ENCODE measurements at places on chromosomes 16 and 17. TPM values are rescaled to one million over a fixed set of nuclear protein-coding genes. Genes with fewer than 3 reads are reported as not detected.

Gene TBC1D3G
- total RNA-seq, result not detected

Gene KRTAP2-1
- not detected for total RNA-seq

Gene KCNJ16
- total RNA-seq, result not detected

Gene JUP
- 15.7 TPM for total RNA-seq

Gene IRX5
- total RNA-seq, result 9.3 TPM

Gene TP53TG3F
- total RNA-seq, result not detected

Gene LPCAT2
- total RNA-seq, result 8.2 TPM

Gene GAS2L2
- not detected for total RNA-seq

Gene PFAS
- total RNA-seq, result 163 TPM

- peaks cover 3% of the 10 kb centered on the region for H3K36me3 ChIP-seq
- no peak overlapping the region for H3K27ac ChIP-seq
- H3K4me1 ChIP-seq, result no peaks in the 10 kb centered on the region
- no peaks in the 10 kb centered on the region for H3K27me3 ChIP-seq
Observed at GRCh38 chr17:21535686-21536375, 156.5 kb upstream of the KCNJ18 start.

DNA sequence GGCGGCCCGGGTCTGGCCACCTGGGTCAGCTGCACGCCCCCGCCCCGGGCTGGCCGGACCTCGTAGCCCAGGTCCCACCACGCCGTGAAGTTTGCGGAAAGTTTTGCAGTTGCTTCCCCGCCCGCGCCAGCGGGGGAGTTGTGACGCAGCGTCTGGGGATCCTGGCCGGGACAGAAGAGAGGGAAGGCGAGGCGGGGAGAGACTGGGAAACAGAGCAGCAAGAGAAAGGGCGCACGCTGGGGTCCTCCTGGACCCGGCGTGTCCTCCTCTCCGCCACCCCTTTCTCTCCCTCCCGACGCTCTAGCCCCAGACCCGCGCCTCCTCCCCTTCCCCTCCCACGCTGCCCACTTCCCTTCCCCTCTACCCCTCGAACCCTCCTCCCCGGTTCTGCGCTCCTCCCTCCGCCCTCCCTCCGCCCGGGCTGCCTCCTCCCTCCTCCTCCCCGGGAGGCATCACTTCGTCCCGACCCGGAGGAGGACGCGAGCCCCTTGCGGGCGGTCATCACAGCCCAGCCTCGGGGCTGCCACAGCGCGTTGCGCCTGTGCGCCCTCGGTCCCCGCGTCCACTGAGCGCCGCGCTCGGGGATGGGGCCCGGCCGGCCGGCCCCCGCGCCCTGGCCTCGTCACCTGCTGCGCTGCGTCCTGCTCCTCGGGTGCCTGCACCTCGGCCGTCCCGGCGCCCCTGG, at the start of gene MRC2:
TSS of gene MRC2 (plus strand) at position 452 of the 685 bp plus-strand sequence. CDS start at position 585, 133 bp downstream.
- no peaks in the 10 kb centered on the region for H3K36me3 ChIP-seq
- no peaks in the 10 kb centered on the region for H3K27me3 ChIP-seq
- peak within 1 kb of the TSS; percentile 88 for H3K4me3 ChIP-seq
- H3K27ac ChIP-seq, result peak within 1 kb of the TSS; percentile 90
- peak; percentile 80 for DNase-seq
- peaks cover 25% of the 10 kb centered on the region for H3K4me1 ChIP-seq

GRCh38 chr16:4015275-4016004, 100.8 kb downstream of the ADCY9 start:
- no peak for DNase-seq
- no peaks in the 10 kb centered on the region for H3K27me3 ChIP-seq
- H3K4me1 ChIP-seq, result peaks cover 27% of the 10 kb centered on the region
- no peak overlapping the region for H3K4me3 ChIP-seq
- no peaks in the 10 kb centered on the region for H3K36me3 ChIP-seq
- H3K27ac ChIP-seq, result no peak overlapping the region

DNA sequence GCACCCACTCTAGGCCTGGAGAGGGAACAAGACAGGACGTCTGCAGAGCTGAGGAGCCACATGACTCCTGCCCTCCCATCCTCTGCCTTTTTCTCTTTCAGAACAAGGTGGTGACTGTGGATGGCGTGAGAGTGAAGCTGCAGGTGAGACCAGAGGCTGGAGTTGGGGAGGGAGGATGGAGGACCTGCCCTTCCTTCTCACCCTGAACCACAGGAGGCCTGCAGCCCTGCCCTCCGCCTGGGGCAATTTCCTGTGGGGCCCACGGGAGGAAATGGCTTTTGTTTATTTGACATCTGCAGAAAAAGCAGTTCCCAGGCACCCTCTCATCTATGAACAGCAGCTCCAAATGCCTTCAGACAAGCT, 5.1 kb downstream of the RAB37 start:
- peaks cover 19% of the 10 kb centered on the region for H3K4me1 ChIP-seq
- no peak overlapping the region for H3K27ac ChIP-seq
- H3K4me3 ChIP-seq, result no peak overlapping the region
- H3K36me3 ChIP-seq, result no peaks in the 10 kb centered on the region
- peaks cover 24% of the 10 kb centered on the region for H3K27me3 ChIP-seq
- DNase-seq, result no peak

GRCh38 chr16:4511441-4512082, 27.0 kb downstream of the CDIP1 start:
- H3K27ac ChIP-seq, result no peak overlapping the region
- peaks cover 28% of the 10 kb centered on the region for H3K36me3 ChIP-seq
- H3K4me3 ChIP-seq, result no peak overlapping the region
- peak; percentile 60 for DNase-seq
- no peaks in the 10 kb centered on the region for H3K4me1 ChIP-seq

DNA sequence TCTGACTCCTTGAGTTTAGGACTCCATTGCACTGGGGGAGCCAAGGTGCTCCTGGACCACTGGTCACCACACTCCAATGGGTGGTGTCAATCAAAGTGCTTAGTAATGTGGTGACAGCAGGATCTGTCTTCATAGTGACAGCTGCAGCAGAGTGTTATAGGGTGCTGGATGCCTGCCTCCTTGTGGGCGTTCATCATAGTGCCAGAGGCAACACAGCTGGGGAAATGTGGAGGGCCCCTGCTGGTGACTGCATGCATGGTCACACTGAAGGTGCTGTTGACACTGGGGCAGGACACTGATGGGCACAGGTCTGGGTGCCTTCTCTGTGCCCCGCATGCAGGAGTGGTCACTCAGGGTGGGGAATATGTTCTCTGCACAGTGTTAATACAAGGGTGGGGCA, 177.5 kb upstream of the CDH8 start:
- no peak overlapping the region for H3K27ac ChIP-seq
- no peaks in the 10 kb centered on the region for H3K27me3 ChIP-seq
- no peaks in the 10 kb centered on the region for H3K36me3 ChIP-seq
- H3K4me1 ChIP-seq, result no peaks in the 10 kb centered on the region

DNA sequence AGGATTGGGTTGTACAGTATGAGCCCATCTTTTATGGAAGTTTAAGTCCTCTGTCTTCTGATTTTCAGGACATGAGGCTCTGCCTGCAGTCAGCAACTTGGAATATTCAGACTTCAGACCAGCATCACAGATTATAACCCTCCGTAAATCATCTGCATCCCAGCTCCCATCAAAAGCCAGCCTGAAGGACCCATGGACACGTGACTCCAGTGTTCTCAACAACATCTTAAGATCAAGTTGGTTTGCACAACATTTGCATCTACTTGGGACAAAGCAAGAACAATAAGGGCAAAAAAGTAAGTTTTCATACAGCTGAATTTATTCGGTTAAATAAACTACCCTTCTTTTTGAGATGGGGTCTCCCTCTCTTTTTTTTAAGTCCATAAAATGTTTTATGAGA, 12.7 kb downstream of the TMC5 start:
- DNase-seq, result no peak
- no peak overlapping the region for H3K27ac ChIP-seq
- no peaks in the 10 kb centered on the region for H3K36me3 ChIP-seq
- no peak overlapping the region for H3K4me3 ChIP-seq
- H3K4me1 ChIP-seq, result no peaks in the 10 kb centered on the region

DNA sequence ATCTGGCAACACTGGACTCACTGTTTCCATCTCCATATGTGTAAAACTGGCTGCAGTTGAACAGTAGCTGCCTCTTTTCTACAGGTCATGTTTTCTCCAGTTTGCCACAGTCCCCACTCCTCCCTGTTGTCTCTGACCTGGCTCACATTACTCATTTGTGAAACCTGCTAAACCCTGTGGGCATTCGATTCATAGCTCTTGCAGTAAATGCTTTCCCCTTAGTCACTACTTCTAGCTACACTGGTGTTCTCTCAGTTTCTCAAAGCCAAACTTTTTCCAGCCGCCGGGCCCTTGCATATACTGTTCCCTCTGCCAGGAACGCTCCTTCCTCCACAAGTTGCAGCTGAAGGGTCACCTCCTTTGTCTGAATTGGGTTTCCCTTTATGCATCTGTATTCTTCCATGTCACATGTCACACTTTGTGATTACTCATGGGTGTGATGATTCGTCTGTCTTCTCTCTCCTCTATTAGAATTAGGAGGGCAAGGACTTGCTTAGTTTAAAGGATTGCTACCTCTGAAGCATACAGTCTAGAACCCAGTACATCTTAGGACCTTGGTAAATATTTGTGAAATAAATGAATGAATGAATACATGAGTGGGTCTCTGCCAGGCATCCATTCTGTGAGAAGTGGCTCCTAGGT, 15.0 kb upstream of the MT4 start:
- no peaks in the 10 kb centered on the region for H3K36me3 ChIP-seq
- H3K4me3 ChIP-seq, result no peak overlapping the region
- no peaks in the 10 kb centered on the region for H3K4me1 ChIP-seq
- H3K27ac ChIP-seq, result no peak overlapping the region
- peaks cover 8% of the 10 kb centered on the region for H3K27me3 ChIP-seq

DNA sequence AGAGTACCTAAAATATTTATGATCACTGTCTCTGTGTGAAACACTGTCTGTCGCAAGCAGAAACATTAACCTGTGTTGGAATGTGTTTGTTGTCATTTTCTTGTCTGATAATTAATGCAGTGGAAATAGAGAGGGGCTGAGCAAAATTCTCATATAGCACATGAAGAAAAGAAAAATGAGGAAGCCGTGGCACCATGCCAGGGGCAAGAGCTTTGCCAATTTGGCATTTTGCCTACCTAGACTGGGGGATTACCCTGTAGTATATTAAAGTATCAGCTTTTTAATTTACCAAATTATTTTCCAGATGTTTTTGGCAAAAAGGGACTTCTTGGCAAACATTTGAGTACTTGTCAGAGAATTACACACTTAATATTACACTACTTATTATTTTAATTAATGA, 1326.6 kb upstream of the GOT2 start:
- no peak overlapping the region for H3K27ac ChIP-seq
- H3K36me3 ChIP-seq, result no peaks in the 10 kb centered on the region
- peaks cover 8% of the 10 kb centered on the region for H3K27me3 ChIP-seq
- peak; percentile 4 for DNase-seq
- H3K4me3 ChIP-seq, result no peak overlapping the region

- H3K4me3 ChIP-seq, result no peak overlapping the region
- peak; percentile 1 for DNase-seq
- H3K4me1 ChIP-seq, result no peaks in the 10 kb centered on the region
- H3K27ac ChIP-seq, result no peak overlapping the region
Observed at GRCh38 chr17:34163646-34164045, 91.4 kb upstream of the CCL2 start.

DNA sequence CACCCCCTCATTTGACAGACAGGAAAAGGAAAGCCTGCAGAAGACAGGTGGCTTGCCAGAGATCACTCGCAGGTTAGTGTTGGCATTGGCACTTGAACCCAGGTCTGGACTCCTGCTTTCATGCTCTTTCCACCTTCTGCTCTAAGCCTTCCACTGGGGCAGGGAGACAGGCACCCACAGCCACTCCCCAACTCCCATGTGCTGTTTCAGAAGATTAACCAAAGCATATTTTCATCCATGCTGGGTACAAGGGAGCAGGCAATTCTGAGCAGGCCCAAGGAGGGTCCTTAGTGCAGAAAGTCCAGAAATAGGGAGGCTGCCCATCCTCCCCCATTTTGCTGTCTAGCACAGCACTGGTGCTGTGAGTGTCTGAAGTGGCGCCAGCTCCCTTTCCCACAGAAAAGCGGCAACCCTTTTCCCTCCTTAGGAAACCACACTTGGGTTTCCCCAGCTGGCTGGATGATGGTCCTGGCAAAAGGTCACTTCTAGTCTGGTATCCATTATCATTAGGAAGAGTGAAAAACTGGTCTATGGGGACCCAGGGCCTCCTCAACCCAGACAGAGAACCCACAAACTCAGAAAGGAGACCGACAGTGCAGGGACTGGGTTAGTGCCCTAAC, 2.0 kb upstream of the CAVIN1 start:
- no peak for DNase-seq
- H3K4me1 ChIP-seq, result no peaks in the 10 kb centered on the region
- H3K27ac ChIP-seq, result no peak overlapping the region
- no peak overlapping the region for H3K4me3 ChIP-seq

- no peaks in the 10 kb centered on the region for H3K36me3 ChIP-seq
- no peak for DNase-seq
- no peak overlapping the region for H3K27ac ChIP-seq
- H3K4me1 ChIP-seq, result peaks cover 6% of the 10 kb centered on the region
- no peak overlapping the region for H3K4me3 ChIP-seq
Observed at GRCh38 chr16:67773569-67774456, 32.5 kb downstream of the RANBP10 start.

GRCh38 chr17:16282522-16282921, 65.5 kb downstream of the PIGL start:
- H3K36me3 ChIP-seq, result no peaks in the 10 kb centered on the region
- no peak for DNase-seq
- H3K4me1 ChIP-seq, result peaks cover 12% of the 10 kb centered on the region
- H3K27me3 ChIP-seq, result no peaks in the 10 kb centered on the region
- H3K27ac ChIP-seq, result no peak overlapping the region
- H3K4me3 ChIP-seq, result no peak overlapping the region

DNA sequence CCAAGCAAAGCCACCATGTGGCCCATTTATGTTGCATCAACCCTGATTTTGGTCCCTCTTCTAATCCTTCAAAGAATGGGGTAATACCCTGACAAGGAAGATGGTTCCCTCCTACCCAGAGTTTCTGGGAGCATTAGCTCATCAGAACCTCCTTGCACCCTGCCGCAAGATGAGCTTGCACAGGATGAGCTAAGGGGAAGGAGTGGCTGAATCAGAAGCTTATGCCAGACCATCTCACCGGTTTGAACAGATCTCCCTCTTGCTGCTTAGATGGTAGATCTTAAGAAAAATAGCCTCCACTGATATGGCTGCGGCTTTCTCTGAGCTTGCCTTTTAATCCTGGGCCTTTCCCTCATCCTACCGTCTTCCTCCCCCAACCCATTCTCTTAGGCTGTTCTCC, 175.1 kb downstream of the SOX9 start:
- no peak overlapping the region for H3K4me3 ChIP-seq
- no peaks in the 10 kb centered on the region for H3K36me3 ChIP-seq
- H3K4me1 ChIP-seq, result peaks cover 3% of the 10 kb centered on the region
- no peak overlapping the region for H3K27ac ChIP-seq

DNA sequence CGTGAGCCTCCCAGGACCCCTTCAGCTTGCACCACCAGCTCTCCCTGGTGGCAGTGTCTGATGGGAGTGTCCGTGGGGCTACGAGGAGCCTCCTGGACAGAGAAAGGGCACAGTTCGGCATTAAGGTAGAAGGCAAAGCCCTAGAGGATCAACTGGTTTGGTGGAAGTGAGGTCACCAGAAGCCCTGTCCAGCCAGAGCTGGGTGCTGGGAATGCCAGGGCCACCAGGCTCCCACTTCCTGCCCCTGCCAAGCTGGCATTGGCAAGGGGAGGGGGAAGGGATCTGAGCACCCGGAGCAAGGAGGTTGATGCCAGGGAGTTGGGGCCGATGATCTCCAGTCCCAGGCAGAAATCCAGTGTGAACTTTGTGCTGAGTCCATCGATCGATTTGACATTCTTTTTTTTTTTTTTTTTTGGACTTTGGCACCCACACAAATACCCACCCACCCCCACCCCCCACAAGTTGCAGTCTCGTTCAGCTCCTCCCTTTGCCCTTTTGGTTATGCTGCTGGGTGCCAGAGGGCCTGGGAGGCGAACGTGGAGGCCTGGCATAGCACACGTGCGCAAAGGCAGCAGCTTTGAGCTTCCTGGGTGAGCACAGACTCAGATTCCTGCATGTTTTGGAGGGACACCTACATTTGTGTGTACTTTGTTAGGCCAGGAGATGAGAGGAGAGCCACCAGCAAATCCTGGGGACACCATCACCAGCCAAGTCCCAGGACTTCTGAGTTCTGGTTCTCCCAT, 2.1 kb downstream of the NHERF1 start:
- DNase-seq, result no peak
- H3K36me3 ChIP-seq, result no peaks in the 10 kb centered on the region
- H3K27me3 ChIP-seq, result no peaks in the 10 kb centered on the region
- H3K4me3 ChIP-seq, result peak overlapping the region; percentile 80

Measured in A673 (cell line).